CD4-positive, alpha-beta T cell treated with Interleukin-10 for 1 hour (primary cell): ENCODE measurements at places on chromosomes 5 and 9.
A peak's percentile ranks its signal among the peaks of the same experiment; 100 is the strongest.

DNA sequence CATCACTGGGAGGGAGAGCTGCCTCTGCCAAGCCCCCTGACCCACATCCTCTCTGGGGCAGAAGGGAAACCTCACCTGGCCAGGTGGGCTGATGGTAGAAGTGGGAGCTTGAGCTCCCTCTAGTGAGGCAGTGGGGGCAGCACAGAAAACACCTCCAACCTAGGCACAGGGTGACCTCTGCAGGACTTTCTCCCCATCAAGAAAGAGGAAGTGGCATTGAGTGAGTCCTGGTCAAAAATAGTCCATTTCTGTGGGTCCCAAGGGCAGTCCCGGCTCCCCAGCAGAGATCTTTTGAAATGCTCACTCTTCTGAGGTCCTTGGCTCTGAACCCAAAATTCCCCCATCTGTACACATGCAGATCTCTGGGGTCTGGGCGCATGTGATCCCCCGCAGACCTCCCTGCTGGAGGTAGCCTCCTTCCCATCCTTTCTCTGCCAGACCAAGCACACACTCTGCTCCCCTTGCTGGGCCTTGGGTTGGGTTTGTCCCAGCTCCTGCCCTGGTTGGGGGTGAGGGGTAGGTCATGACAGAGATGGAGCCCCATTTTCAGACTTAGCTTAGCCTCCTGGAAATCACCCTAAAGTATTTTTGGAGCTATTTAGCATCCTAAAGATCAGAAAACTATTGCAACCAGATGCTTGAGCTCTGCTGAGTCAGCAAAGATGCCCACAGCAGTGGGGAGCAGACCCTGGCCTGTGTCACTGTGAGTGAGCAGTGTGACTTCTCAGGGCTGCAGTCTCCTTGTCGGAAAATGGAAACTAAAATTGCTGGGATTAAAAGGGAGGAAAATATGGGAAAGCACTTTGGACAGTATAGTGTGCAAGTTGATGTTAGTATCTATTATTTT lies 41.6 kb upstream of the LCP2 start:
- DNase-seq, result peak; percentile 84

DNA sequence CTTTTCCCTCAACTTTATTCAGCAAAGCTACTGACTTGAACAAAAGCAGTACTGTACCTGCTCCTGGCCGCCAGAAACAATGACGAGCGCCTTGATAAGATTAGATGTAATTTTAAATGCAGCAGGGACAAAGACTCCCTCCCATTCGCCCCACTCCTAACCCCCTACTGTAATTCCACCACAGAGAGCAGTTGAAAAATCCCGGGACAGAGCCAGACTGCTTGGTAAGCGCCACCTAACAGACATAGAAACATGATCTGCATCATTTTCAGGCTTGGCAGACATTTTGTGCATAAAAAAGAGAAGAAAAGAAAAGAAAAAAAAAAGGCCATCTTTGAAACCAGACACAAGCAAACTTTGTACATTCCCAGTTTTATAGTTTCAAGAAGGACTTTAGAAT lies 81.9 kb downstream of the ISL1 start:
- DNase-seq, result no peak

DNA sequence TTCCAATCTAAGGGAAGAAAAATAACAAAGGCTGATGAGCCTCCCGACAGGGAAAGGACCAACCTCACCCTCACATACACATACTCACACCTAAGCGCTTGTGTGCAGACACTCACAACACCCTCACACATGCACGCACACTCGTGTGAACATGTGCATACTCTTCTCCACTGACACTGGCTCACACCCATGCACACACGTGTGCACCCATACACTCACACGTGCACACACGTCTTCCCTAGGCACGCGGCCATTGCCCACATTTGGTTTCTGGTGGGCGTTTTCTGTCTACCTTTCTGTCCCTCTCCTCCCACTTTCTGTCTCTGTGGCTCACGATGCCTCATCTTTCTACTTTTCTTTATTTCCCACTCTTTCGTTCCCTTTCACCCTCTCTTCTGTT lies 169.7 kb upstream of the MVB12B start:
- no peak for DNase-seq

DNA sequence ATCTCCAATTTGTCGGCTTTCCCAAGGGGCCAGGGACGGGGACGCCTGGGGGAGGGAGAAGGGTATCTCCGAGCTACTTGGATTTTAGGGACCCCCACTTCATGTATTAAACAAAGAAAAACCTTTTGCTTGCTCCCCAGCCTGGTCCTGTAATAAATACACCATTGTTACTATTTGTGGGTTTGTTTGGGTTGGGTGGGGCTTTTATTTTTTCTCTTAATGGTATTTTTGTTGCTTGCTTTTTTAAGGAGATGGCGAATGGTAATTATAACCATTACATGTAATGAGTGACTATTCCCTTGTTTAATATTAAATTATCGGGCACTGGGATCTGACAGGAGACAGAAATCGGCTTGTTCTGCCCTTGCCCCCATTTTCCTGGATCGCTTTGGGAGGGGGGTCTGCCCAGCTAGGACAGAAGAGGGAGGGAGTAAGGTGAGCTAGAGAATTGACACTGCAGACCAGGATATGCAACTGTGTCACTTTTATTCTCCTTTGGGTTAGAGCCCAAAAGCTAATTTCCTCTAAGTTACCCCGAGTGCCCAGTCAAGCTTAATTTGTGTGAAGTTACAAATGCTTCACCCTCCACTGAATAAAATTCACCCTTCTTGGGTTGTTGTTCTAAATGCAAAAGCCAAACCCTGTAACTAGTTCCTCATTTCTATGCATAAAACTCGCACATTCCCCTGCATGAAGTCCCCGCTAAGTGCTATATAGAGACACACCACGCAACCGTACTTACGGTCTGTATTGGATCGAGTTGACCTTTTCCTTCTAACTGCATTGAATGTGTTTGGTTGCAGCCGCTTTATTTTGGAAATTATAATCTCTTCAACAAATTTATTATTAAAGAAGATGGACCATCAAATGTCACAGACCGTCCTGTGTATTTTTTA lies 1.6 kb upstream of the ZNF608 start:
- DNase-seq, result no peak

DNA sequence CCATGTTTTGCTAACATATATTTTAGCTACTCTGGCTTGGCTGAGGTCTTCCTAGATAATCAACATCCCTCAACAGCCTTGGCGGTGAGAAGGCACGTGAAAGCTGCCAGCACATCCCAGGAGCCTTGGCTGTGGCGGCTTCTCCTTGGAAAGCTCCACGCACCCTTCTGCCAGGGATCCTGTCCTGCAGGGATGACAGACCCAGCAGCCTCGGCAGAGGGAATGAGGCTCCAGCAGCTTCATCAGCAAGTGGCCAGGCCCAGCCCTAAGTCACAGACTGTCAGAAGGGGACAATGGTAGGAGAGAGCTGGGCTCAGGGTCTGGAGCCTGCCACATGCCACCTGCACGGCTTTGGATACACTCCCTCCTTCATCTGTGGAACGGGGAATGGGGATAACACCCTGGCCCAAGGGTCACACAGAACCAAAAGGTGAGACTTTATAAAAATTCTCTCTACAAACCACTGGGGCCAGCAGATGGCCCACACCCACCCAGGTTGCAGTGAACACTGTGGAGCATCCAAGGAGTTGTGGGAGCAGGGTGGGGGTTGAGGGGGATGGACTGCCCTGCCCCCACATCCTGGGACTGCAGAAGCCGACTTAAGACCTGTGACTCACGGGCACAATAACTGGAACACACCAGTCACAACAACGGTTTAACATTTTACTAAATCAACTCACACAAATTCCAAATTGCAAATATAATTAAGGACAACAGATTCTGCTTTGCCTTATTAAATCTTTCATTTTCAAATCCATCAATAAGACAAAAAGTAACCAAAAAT lies 65.1 kb downstream of the MACROH2A1 start:
- no peak for DNase-seq

DNA sequence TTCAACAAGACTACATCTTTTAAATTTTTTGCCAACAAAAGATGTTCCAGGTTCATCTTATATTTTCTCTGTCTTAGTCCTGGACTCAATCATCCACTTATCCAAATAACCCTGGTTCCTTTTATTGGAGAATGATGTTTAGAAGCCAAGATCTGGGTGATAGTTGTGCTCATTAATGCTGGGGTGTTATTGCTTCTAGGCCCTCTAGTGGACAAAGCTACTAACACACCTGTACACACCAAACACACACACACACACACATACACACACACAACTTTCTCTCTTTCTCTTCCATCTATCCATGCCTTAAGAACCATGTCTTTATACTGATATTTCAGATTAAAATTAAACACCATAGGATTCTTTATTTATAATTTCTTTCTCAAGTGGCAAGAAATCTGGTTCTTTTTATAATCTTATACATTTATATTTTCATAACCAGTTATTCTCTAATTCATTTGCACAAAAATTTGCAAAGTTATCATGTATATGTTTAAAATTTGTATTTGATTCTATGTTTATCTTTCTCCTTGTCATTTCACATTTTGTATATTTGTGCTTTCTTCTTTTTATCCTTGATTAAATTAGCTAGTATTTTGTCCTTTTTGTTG lies 179.1 kb upstream of the SMIM23 start:
- DNase-seq, result peak; percentile 9

DNA sequence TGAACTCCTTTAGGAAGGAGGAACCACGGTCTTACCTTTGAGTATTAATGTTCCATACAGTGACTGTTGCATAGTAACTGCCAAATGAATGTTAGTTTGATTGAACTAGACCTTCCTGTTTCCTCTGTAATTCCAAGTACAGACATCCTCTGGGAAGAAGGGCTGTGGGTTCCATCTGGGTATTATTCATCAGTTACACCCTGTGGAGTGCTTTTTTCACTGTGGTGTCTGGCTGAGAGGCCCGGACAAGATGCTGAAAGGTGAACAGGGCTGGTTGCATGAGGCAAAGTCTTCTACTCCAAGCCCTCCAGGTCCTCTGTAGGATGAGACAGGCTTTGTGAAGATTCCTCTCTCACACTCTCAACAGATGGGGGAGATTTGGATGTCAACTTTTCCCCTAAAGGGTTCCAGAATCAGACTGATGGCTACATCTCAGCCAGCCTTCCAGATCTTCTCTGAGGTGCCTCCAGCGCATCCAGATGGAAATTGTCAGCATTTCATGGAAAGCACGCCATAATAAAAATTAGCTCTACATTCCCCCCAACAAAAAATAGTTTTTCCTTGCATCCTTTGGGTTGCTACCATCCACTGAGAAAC lies 230.9 kb downstream of the GAS1 start:
- no peak for DNase-seq

- no peak for DNase-seq
Observed at GRCh38 chr5:54628050-54628449, 110.5 kb downstream of the SNX18 start.

DNA sequence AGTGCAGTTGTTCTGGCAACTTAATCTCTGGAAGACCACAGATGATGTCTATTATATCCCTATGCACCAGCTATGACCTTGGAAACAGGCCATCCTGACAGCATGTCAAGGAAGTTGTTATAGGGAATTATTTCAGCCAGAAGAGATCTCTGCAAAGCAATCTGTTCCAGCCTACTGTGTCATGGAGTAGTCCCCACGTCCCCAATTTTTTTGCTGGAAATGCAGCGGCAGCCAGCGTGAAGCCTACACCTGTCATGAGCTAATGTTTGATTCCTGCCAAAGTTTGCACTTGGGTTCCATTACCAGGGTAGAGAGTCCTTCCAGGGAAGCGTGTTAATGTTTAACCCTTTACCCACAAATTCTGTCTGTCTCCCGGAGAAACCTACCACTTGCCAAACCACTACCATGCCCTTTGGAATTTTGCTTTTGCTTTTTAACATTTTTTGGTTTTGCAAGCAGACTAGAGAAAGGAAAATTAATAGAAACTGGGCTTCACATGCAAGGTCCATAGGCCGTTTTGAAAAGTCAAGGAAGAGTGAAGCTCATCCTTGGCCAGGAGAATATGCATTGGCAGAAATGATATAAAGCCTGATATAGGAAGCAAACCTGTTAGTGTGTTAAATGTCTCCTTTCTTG lies 174.9 kb upstream of the SPRY4 start:
- no peak for DNase-seq

GRCh38 chr5:137300411-137301240 lies 198.5 kb downstream of the SPOCK1 start:
- no peak for DNase-seq

GRCh38 chr5:139985733-139986132 lies 57.4 kb downstream of the NRG2 start:
- DNase-seq, result no peak

- DNase-seq, result no peak
Observed at GRCh38 chr5:21685522-21685921, 1167.6 kb downstream of the CDH12 start.

GRCh38 chr5:174625591-174626350 lies 98.6 kb upstream of the MSX2 start:
- DNase-seq, result no peak

DNA sequence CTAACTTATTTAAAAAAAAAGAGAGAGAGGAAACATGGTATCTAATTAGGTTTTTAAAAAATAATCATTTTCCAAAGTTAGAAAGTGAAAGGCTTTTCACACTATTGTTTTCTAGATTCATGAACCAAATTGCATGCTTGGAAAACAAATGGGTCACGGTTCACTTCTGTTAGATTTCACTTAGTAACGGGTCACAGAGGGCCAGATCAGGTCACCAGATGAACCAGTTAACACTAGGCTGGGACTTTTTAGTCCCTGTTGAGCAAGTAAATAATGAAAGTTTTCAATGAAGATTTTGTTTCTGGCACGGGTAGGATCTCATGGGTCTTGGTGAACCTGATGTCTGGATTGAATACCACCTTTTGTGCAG lies 207.2 kb upstream of the RFX3 start:
- DNase-seq, result no peak

DNA sequence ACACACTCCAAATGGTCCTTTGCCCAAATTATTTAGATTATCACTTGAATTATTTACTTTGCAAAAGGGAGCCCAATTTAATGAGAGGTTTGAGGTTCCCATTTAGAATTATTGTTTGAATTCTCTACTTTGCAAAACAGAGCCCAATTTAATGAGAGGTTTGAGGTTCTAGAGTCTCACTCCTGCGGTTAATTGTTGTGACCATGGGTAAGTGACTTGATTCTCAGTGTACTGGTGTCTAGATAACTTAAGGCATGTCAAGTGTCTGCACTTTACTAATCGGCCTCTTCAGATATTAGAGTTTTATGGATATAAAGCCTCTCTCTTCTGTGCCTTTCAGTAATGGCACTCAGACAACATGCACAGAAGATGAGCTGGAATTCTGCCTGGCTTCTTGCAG lies 67.5 kb downstream of the YIPF5 start:
- DNase-seq, result no peak

GRCh38 chr5:16975950-16976624 lies 40.0 kb upstream of the MYO10 start:
- DNase-seq, result no peak

DNA sequence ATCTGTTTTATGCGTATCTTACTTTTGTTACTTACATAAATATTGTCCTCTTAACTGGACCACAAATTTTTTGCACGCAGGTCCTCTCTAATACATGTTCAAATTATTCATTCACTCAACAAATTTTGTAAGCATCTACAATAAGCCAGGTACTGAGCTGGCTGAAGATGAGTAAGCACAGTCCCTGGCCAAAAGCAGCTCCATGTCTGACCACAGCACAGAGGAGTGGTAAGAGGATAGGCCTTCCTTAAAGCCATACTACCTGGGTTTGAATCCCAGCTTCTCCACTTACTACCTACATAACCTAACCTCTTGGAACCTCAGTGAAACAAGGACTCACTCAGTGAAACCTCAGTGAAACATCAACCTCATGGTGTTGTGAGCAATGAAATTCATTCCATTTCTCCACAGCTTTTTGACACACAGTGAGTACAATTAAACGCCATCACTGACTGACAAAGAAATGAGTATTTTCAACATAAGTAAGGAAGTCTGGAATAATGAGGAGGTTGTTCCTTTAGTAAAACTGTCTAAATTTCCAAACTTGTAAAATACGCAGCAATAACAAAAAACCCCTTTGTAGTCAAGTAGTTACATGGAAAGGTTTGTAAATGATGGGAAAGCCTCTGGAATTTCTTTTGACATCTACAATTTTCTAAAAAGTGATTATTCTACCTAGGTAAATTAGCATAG lies 15.0 kb downstream of the PTAR1 start:
- no peak for DNase-seq
